ENCODE measurements at places on chromosomes 11 and 22.

DNA sequence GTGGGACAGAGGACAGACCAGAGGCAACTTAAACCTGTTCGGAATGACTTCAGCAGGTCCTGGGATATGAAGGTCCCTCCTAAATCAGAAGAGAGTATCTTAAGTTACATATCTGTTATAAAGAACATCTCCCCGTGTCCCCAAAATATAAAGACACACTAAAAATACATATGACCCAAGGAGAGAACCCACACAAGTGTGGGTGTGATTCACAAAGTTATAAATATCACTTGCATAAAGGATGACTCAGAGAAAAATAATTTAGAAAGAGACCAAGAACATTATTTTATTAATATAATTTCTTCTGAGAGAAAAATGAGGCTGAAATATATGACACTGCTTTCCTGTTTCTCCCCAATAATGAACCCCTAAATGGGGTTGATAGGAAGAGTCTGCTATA, 14.2 kb downstream of the OR5B21 start:
- no peak for DNase-seq

GRCh38 chr22:33038131-33038772, 19.9 kb downstream of the SYN3 start:
- no peak for DNase-seq

DNA sequence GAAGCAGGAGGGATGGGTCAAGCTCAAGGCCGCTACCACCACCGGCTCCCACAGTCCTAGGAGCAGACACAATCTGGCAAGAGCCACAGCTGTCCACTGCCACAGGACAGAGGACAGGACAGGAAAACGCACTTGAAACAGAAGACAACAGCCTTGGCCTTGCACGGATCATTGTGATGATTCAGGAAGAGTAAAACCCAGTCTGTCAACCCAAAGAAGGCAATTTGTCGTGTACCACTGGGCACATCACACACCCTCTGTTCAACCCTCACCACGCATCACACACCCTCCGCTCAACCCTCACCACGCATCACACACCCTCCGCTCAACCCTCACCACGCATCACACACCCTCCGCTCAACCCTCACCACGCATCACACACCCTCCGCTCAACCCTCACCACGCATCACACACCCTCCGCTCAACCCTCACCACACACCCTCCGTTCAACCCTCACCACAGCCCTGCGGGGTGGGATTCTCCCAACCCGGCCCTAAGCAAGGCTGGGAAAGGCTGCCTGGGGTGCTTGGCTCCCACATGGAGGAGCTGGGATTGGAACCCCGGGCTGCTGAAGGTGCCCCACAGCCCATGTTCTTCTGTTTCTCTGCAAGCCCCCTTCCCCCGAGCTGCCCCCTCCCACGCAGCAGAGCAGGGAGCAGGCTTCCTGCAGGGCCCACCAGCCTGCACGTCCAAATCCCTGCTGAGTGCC, 11.3 kb upstream of the CDC42BPG start:
- no peak for DNase-seq

GRCh38 chr11:41996533-41996932, 537.1 kb upstream of the LRRC4C start:
- no peak for DNase-seq
